ENCODE measurements at places on chromosomes 6 and 20.

DNA sequence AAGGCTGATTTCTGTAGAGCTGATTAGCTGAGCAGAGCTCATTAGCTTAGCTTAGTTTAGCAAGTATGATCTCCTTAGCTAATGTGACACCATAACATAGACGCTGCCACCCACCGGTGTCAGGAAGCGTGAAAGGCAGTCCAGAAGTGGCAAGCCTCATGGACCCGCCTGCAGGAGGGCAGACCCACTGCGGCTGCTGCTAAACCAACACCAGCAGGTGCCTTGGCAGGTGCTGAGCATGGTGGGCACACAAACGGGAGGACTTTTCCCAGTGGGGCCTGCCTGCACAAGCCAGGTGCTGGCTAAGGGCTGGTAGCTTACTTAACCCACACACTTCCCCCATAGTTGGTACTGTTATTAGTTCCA is 22.7 kb downstream of the ZDHHC14 start:
- H3K4me1 ChIP-seq, result no peaks in the 10 kb centered on the region
- no peak overlapping the region for H3K27ac ChIP-seq
- no peaks in the 10 kb centered on the region for H3K36me3 ChIP-seq
- H3K27me3 ChIP-seq, result no peaks in the 10 kb centered on the region

GRCh38 chr20:23679133-23680092 is 9.4 kb downstream of the CST4 start:
- H3K36me3 ChIP-seq, result no peaks in the 10 kb centered on the region
- peaks cover 47% of the 10 kb centered on the region for H3K27me3 ChIP-seq
- DNase-seq, result no peak
- H3K4me3 ChIP-seq, result no peak overlapping the region
- H3K27ac ChIP-seq, result no peak overlapping the region

DNA sequence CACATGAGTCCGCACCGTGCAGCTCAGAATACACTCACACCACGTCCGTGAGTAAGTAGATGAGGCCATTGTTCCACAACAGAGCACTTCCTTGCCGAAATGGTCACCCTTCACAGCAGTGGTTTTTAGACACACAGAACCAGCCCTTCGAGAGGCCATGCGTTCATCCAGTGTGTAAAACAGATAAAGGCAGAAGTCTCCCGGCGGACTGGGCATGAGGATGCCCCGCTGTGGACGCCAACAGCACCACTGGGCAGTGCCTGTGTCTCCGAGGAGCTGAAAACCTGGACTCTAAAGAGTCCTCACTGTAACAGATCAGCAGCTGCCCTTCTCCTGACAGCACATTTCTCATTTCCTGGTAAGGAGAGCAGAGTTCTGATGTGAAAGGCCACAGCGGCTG is 75.2 kb downstream of the WDR27 start:
- H3K4me3 ChIP-seq, result no peak overlapping the region
- H3K27me3 ChIP-seq, result no peaks in the 10 kb centered on the region

DNA sequence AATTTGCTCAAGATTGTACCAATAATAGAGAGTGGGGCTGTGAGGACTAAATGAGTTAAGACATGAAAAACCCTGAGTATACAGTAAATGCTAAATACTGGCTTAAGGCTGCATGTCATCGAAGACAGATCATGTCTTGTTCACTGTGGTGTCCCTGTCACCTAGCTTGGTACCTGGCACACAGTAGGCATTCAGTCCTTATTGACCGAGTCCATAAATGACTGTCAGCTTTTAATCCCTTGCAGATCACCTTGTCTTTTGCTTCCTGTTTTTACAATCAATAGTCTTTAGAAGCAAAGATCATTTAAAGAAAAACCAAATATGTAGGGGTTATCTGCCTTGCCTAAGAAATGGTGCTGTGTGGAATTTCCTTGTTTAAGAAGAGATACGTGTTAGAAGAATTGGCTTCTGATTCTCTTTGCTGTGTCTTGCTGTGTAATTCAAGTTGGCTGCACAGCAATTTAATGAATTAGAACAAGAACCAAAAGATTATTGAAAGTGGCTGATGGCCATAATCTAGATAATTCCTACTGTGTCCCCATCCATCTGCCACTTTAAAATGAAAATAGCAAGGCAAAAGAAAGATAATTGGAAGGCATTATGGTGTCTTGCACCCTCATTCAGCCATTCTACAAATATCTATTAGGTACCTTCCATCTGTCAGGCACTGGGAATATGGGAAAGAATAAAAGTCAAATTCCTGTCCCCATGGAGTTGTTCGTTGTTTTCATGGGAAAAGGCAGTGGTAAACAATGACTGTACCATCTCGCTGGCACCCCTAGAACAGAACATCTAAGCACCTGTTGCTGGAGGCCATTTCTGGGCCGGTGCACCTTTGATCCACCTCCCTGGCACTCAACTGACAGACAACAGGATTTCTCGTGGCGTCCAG is 12.4 kb upstream of the MAPK13 start:
- H3K27ac ChIP-seq, result no peak overlapping the region
- no peak for DNase-seq
- H3K27me3 ChIP-seq, result no peaks in the 10 kb centered on the region
- no peak overlapping the region for H3K4me3 ChIP-seq
- peaks cover 8% of the 10 kb centered on the region for H3K4me1 ChIP-seq
- peaks cover 31% of the 10 kb centered on the region for H3K36me3 ChIP-seq

DNA sequence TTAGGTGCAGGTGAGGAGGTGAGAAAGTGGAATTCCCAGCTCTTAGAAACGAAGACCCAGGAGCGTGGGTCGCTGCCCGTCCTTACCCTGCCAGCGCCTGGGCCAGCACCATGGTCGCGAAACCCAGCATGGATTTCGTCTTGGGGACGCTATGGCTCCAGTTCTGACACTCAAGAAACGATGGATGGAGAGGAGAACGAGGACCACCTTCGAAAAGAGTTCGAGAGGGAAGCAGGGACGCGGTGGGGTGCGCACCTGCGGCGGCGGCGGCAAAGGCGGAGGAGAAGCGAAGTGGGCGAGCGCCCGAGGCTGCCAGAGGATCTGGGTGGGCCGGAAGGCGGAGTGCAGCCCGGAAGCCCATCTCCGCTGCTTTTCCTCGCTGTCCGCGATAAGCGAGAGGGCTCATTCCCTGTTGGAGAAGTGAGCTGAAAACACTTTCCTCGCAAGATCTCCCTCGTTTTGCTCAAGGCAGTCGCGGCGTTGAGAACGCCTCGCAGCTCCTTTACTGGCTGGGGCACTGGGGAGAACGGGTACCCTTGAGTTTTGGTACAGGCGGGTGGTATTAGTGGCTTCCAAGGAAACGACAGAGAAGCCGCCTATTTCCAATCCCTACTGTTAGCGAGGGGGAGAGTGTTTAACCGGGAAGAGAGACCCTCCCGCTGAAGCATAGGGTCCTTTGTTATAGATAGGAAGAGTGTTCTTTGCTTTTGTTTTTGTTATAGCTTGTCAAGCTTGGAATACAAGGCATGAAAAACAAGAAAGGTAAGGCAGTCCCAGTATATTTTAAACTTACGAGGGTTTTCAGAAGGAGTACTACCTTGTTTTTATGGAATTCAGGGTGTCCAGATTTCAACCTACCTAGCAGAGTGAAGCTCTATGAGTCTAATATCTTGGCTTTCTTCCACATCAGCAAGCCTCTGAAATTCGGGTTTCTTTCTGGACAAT is 109.5 kb downstream of the TRIM27 start:
- DNase-seq, result no peak
- peaks cover 14% of the 10 kb centered on the region for H3K27me3 ChIP-seq
- H3K36me3 ChIP-seq, result peaks cover 13% of the 10 kb centered on the region
- no peak overlapping the region for H3K4me3 ChIP-seq

GRCh38 chr6:141513830-141514229 is 618.9 kb upstream of the GJE1 start:
- DNase-seq, result no peak
- H3K27ac ChIP-seq, result peak overlapping the region; percentile 77

GRCh38 chr20:36656733-36657132 is 10.7 kb upstream of the SLA2 start:
- H3K4me3 ChIP-seq, result no peak overlapping the region
- no peaks in the 10 kb centered on the region for H3K27me3 ChIP-seq
- no peak overlapping the region for H3K27ac ChIP-seq
- peaks cover 27% of the 10 kb centered on the region for H3K36me3 ChIP-seq
- no peaks in the 10 kb centered on the region for H3K4me1 ChIP-seq

DNA sequence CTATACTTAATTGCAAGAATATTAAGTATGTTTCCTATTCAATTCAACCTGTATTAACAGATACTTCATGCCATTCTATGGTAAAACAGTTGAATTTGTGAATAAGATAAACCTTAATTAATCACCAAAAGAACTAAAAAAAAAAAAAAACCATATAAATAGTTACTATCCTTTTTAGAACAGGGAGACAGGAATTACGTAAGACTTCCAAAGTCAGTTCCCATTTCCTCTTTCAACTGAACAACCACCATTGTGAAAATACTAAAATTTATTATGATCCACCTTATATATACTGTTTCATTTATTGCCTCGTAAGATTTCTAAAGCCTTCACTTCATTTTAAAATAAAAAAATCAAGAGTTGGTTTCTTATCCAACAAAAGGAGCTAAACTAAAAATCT is 9.4 kb downstream of the CCNC start:
- no peaks in the 10 kb centered on the region for H3K27me3 ChIP-seq
- H3K27ac ChIP-seq, result no peak overlapping the region
- H3K4me1 ChIP-seq, result peaks cover 8% of the 10 kb centered on the region
- H3K36me3 ChIP-seq, result peaks cover 69% of the 10 kb centered on the region

- peak overlapping the region; percentile 69 for H3K27ac ChIP-seq
- H3K4me1 ChIP-seq, result peaks cover 22% of the 10 kb centered on the region
- H3K4me3 ChIP-seq, result no peak overlapping the region
Measured at GRCh38 chr6:14665827-14666724, 548.5 kb downstream of the CD83 start.

DNA sequence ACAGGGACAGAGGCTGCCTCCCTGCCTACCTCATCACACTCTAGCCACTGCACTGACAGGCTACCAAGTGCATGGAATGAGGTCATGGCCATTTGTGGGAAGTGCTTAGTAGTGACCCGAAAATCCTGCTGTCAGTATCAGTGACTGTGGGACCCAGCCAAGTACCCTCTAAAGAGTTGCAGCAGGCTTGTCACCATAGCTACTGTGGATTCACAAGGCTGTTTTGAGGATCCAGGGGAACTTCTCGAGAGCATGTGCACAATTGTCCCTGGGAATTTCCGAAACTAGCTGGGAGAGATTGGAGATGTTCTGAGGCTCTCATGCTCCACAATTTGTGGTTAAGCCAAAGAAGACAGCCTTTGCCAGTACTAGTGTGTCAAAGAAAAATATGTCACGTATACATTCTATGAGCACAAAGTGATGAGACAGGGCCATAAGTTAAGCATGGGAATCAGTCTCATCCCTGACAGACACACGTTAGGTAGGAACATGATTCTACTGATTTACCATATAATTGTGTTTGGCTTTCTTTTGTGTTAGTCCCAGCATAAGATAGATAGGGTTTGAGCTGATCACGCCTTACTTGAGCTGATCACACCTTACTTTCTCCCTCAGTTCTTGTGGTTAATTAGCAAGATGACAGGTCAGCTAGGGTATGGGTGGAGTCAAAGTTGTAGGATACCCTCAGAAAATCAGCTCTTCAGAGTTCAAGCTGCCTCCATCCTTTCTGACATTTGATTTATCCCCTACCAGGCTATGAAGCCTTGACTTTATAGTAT is 42.6 kb upstream of the TMEM170B start:
- no peaks in the 10 kb centered on the region for H3K27me3 ChIP-seq
- H3K4me1 ChIP-seq, result peaks cover 4% of the 10 kb centered on the region
- H3K4me3 ChIP-seq, result no peak overlapping the region
- peak overlapping the region; percentile 31 for H3K27ac ChIP-seq

GRCh38 chr6:131005439-131006016 is 57.5 kb downstream of the EPB41L2 start:
- H3K27me3 ChIP-seq, result no peaks in the 10 kb centered on the region
- no peaks in the 10 kb centered on the region for H3K4me1 ChIP-seq
- no peak overlapping the region for H3K27ac ChIP-seq
- H3K4me3 ChIP-seq, result no peak overlapping the region
- DNase-seq, result no peak
- no peaks in the 10 kb centered on the region for H3K36me3 ChIP-seq

GRCh38 chr20:31485450-31486339 is 10.6 kb downstream of the REM1 start:
- no peaks in the 10 kb centered on the region for H3K4me1 ChIP-seq
- no peak overlapping the region for H3K4me3 ChIP-seq
- DNase-seq, result no peak
- no peaks in the 10 kb centered on the region for H3K27me3 ChIP-seq
- no peaks in the 10 kb centered on the region for H3K36me3 ChIP-seq
- H3K27ac ChIP-seq, result no peak overlapping the region

GRCh38 chr20:3473324-3473723 is 2.5 kb downstream of the ATRN start:
- no peaks in the 10 kb centered on the region for H3K27me3 ChIP-seq
- DNase-seq, result no peak
- H3K27ac ChIP-seq, result no peak overlapping the region
- peaks cover under 1% of the 10 kb centered on the region for H3K36me3 ChIP-seq

GRCh38 chr20:24574307-24574706 is 104.9 kb downstream of the SYNDIG1 start:
- H3K4me1 ChIP-seq, result no peaks in the 10 kb centered on the region
- H3K4me3 ChIP-seq, result no peak overlapping the region
- no peaks in the 10 kb centered on the region for H3K36me3 ChIP-seq
- no peaks in the 10 kb centered on the region for H3K27me3 ChIP-seq
- no peak overlapping the region for H3K27ac ChIP-seq

DNA sequence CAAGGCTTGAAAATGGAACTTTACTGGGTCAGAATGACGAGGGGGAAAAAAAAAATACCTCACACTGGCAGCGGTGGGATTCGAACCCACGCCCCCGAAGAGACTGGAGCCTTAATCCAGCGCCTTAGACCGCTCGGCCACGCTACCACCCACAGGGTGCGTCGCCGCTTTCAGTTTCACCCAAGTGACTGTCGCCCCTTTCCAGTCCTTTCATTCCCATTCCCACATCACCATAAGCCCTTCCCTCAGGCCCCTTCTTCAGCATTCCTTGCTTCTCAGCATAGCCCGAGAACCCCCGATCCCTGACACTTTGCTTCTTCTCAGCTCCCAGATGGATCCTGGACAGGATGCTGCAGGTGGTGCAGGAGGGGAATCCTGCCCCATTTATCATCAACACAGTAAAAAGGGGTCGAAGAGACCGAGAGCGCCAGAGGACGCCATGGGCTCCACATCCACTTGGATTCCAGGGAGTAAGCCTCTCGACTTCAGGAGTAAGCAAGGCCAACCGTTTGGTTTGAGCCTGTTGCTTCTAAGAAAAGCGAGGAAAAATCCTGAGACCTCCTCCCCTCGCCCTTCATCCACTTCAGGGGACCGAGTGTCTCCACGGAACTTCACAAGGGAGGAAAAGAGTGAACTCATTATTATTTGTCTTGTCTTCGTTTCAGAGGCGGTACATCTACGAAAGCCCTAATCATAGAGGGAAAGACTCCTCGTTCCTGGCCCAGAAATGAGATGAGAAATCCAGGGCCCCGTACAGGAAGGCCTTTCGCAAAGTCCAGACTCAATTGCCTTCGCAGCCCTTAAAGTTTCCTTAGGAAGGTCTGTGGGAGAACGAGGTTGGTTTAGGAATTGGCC is 20.0 kb upstream of the TRIM27 start:
- peak overlapping the region; percentile 37 for H3K27ac ChIP-seq
- DNase-seq, result peak; percentile 78
- H3K36me3 ChIP-seq, result peaks cover 25% of the 10 kb centered on the region

- H3K4me1 ChIP-seq, result peaks cover 5% of the 10 kb centered on the region
- no peak overlapping the region for H3K4me3 ChIP-seq
- no peak for DNase-seq
- H3K27ac ChIP-seq, result no peak overlapping the region
- no peaks in the 10 kb centered on the region for H3K36me3 ChIP-seq
- H3K27me3 ChIP-seq, result no peaks in the 10 kb centered on the region
Measured at GRCh38 chr6:100103931-100104330, 109.9 kb upstream of the MCHR2 start.
